ENCODE measurements at places on chromosomes 7 and 10.

GRCh38 chr7:139651308-139651707 is 126.5 kb downstream of the HIPK2 start:
- no peak for DNase-seq

- peak; percentile 42 for DNase-seq
These were observed 78.8 kb upstream of the MDFIC start for GRCh38 chr7:114843102-114843501.

DNA sequence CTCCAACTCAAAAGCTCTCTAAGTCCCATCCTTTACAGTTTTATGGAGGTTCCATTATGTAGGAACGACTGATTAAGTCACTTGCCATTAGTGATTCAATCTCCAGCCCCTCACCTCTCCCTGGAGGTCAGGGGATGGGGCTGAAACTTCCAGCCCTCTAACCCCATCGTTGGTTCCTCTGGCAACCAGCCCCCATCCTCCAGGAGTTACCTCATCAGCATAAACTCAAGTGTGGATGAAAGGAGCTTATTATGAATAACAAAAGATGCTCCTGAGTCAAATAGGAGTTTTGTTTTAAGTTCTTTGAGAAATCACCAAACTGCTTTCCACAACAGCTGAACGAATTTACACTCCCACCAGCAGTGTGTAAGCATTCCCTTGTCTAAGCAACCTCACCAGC is 494.3 kb upstream of the AUTS2 start:
- no peak for DNase-seq

DNA sequence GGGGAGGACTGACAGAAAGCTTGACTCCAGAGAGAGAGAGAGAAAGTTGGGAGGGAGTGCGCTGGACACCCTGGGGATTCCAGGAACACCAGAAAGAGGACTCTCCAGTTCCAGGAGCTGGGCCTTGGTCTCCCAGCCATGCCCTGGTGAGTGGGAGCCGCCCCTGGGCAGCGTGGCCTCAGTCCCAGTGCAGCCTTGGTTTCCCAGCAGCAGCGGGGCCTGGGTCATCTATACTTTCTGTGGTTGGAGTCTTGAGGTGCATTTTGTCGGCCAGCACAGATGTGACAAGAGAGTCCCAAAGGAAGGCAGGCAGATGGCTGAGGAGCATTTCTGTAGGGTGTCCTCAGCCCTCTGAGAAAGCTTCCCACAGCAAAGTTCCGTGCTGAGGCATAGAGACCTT is 334.7 kb upstream of the ZNF32 start:
- DNase-seq: no peak

- DNase-seq: no peak
These were observed 31.8 kb upstream of the FAM133B start for GRCh38 chr7:92622030-92622429.

DNA sequence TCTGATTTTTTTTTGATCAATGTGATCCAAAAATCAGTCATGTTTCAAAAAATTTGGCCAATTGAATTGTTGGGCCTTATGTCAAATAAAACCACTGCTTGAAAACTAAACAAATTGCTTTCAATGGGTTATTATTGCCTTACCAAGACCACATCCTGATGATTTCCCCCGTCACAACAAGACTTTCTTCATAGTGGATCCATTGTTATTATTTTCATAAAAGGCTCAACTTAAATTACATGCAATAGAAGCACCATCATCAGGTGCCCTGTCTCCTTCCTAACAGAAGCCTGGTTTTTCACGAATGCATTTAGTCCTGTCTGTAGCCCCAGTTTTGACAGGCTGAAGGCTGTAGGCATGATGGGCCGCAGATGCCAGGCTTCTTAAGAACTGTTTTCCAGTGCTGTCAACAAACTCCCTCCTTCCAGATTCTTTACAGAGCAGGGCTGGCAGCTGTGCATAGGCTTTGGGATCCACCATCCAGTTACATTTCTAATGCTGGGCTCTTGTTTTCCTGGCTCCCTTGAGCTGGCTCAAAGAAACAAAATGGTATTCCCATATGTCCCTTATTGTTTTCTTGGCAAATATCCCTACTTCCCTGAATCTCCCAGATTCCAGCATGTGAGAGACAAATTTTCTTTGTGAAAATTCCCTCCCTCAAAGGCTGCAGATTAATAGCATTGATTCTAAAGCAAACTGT is 302.0 kb downstream of the TWIST1 start:
- DNase-seq: no peak

- no peak for DNase-seq
These were observed 21.5 kb downstream of the LMOD2 start for GRCh38 chr7:123677061-123677715.

DNA sequence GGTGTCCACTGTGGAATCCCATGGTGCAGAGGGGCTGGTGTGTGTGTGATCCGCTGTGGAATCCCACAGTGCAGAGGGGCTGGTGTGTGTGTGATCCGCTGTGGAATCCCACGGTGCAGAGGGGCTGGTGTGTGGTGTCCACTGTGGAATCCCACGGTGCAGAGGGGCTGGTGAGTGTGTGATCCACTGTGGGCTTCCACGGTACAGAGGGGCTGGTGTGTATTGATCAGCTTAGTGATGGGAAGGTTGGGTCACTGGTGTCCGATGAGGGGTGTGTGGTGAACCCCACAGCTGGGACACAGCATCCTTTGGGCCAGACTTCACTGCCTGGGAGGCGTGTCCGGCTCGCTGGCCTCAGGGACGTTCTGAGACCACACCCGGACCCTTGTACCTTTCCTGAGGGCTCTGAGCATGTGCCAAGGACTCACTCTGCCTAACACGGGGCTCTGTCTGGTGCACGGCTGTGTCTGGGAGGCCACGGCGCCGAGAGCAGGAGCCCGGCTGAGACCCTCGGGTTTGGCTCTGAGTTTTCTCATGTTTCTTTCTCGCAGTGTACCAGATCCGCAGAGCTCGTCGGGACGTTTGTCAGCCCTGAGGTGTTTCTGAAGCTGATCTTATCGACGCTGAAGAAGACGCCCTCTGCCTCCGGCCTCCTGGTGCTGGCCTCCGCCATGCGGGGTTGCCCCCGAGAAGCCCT is 29.3 kb upstream of the PRKAR1B start:
- no peak for DNase-seq

GRCh38 chr7:36651404-36651803 is 72.9 kb downstream of the AOAH start:
- DNase-seq: no peak

- DNase-seq: no peak
These were observed 44.5 kb upstream of the HSPB1 start for GRCh38 chr7:76257973-76258372.

DNA sequence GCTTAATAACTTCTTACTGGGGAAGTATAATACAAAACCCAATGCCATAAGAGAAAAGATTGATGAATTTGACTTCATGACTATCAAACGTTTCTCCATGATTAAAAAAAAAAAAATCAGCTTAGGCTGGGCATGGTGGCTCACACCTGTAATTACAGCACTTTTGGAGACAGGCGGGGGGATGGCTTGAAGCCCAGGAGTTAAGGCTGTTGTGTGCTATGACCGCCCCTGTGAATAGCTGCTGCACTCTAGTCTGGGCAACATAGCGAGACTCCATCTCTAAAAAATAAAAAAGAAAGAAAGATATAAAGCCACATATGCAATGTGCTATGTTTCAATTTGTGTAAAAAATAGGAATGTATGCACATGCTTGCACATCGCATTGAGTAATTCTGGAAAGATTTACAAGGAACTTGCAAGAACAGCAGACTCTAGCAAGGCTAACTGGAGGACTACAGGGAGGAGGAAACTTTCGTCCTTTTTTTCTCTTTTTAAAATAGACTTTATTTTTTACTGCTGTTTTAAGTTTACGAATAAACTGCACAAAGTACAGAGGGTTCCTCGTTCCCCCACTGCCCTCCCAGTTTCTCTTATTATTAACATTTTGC is 10.3 kb upstream of the RARRES2 start:
- DNase-seq: no peak

- no peak for DNase-seq
These were observed 14.2 kb upstream of the PFKP start for GRCh38 chr10:3053155-3053554.

DNA sequence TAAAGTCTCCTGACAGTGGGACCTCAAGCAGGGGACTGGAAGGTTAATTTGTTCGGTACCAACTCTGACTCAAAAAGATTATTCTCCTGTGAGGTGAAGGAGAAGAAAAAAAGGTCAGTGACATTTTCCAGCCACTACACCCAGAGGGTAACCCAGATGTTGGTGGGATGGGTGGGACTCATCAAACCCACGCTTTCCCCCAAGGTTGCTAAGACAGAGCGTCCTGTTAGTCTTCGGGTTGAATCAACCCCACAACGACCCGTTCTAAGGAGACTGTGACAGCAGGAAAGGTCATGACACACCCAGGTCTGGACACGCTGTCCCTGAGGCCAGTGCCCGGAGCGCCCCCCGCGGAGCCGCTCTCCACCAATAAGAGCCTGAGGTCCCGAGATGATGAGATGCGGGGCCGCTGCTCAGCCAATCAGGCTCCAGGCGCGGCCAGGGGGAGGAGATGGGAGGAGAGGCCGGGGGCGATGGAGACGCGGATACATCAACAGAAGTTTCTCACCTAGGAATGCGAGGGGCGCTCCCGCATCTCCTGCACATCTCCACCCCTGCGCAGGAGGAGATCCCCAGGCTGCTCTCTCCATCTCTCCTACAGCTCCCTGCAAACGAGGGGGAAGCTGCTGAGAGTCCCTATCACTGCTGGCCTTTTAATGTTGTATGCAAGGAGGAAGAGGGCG is at the start of gene WNT16:
TSS of gene WNT16 (plus strand) at position 493 of the 683 bp plus-strand sequence. CDS start 293 bp downstream, outside the sequence.
- DNase-seq: no peak

- no peak for DNase-seq
These were observed 145.6 kb downstream of the CCDC71L start for GRCh38 chr7:106515321-106515720.

- peak; percentile 65 for DNase-seq
These were observed 5.0 kb downstream of the MXI1 start for GRCh38 chr10:110212119-110213006.

GRCh38 chr10:131561897-131562296 is 250.4 kb upstream of the TCERG1L start:
- DNase-seq: no peak

GRCh38 chr7:158858592-158859503 is 2.5 kb downstream of the DYNC2I1 start:
- no peak for DNase-seq

DNA sequence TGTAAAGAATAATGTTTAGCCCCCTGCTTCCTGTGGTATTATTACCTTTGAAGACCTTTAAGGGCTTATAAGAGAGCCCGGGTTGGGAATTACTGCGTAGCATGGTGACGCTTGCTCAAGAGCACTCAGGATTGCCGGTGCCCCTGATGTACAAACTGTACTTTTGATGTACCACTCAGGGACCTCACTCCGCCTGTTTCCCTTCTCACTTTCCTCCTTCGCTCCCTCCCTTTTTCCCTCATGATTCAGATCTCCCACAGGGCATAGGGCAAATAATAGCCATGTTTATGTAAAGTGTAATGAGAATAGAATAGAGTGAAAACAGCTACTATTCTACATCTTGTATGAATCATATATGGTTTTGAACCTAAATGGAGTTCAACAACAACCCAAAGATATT is 77.8 kb upstream of the PDCD4 start:
- DNase-seq: no peak

- no peak for DNase-seq
These were observed 12.3 kb downstream of the DDIT4 start for GRCh38 chr10:72285972-72286521.

GRCh38 chr7:152351168-152351567 is 84.6 kb downstream of the KMT2C start:
- no peak for DNase-seq

DNA sequence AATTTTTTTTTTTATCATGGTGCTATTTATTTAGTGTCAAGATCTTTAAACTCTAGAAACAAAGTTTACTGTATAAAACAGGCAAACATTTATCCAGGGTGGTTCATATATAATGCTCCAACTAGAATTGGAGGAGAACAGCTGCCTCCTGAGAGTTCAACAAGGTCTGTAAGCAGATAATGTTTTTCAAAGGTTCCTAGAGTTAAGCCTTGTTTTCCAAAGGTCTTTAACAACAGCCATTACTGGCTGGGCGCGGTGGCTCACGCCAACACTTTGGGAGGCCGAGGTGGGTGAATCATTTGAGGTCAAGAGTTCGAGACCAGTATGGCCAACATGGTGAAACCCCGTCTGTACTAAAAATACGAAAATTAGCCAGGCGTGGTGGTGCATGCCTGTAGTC is 316.7 kb downstream of the CCDC3 start:
- no peak for DNase-seq

DNA sequence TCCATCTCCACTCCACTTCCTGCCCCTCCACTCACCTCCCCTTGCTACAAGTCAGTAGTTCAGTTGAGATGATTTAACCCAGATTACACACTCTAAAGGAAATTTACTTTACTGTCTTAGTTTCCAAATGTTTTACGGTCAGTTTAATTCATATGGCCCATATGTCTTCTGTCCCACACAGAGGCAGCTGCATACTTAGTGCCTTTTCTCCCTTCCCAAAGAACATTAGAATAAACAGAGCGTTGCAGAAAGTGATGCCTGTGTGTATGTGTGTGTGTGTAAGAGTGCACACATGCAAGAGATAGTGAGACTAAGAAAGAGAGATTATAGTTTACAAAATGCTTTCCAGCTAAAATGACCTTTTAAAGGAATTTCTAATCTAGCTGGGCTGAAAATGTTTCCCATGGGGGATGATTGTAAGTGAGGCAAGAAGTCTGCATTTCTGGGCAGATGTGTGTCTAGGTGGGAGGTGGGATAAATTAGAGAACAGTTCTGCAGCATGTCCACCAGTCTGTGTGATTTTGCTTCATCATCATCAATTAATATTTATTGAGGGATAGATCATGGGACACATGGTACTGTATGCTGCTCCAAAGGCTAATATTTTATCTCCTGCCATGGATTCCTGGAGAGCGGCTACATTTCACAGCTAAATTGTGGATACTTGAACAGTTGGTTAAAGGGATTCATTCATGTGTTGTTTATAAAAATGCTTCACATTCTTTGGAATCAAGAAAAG is 81.5 kb downstream of the NXPH1 start:
- DNase-seq: no peak

- DNase-seq: no peak
These were observed 23.4 kb downstream of the AIFM2 start for GRCh38 chr10:70109064-70109729.

DNA sequence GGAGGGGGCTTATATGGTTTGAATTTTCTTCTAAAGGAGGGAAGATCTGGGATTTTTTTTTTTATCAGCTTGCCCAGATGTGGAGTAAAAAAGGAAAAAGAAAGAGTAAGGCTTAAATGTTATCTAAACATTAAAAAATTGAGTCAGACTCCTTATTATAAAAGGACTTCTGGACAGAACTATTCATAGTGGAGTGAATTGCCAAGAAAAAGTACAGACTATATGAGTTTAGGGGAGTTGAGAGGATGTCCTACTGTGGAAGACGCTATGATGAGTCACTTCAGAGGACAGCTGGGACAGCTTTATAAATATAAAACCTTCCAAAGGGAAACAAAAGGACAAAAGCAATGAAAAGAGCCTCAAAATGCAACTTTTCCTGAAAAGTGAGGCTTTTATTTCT is 73.0 kb downstream of the TFPI2 start:
- DNase-seq: no peak

DNA sequence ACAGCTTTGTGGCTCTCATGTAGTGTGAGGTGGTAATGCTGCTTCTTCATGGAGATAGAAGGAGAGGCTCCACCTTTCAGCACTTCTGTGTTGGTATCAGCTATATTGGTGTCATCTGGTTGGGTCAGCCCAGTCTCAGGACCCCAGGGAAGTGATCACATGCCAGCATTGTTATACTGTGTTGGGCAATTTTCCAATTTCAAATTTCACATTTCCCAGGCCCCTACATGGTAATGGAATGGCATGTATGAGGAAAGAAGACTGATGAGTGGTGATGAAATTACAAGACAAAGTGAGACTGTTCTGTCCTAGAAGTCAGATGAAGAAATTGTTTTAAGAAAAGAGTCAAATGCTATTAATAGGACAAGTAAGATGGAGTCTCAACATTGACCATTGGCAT is 3.7 kb upstream of the AKR1C3 start:
- no peak for DNase-seq

Measured in RPMI8226 (cell line).